ENCODE measurements at places on chromosomes 7 and 10. TPM values are rescaled to one million over a fixed set of nuclear protein-coding genes. Genes with fewer than 3 reads are reported as not detected.

DNA sequence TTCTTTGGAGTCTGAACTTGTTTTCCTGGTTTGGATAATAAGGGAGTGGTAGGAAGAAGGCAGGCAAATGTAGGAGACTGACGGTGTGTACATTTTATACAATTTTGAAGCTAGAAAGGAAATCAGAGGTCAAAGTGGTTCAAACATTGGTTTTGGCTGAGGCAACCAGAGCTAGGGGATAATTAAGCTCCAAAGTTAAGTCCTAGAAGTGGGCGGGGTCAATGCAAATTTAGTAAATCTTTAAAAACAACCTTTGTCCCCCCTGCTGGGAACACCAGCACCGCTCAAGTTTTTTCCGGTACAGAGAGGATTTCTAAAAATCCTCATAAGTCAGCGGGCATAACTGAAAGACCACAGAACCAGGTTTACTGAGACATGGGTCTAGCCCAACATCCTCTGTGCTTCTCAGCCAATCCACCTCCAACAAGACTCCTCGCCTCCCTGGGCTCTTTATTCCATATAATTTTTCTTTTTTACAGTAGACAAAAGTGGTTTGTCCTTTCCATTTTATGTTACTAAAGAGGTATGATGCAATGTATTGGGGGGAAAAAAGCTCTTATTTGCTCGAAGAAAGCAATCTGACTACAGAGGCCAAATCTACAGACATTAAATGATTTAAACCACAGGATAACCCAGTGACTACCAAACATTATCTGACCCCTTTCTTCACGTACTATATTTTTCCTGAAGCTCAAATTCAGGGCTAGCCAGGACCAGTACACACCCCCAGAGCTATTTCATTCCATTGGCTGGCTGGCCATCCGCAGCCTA lies 1.6 kb downstream of the GLUD1 start:
- peak; percentile 42 for DNase-seq

- DNase-seq: no peak
Observed at GRCh38 chr10:12512332-12513002, 163.1 kb downstream of the CAMK1D start.

DNA sequence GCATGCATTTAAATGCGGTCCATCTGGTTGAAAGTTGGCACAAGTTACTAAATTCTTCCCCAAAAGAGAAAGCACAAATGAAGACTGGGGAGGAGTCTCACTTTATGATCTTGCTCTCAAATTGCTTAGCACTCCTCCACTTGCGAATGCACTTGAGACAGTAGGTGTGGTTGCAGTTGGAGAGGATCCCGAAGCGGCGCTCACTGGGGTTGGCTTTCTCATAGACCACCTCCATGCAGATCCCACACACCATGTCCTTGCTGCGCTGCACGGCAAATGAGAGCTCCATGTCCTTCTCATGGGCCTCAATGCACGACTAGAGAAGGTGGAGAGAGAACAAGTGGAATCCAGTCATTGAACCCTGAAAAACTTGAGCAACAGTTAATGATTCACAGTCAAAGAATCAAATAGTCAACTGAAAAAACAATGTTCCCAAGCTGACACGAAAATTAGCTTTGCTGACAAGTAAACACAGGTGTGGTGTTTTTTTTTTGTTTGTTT lies 22.7 kb downstream of the MKRN1 start:
- no peak for DNase-seq

DNA sequence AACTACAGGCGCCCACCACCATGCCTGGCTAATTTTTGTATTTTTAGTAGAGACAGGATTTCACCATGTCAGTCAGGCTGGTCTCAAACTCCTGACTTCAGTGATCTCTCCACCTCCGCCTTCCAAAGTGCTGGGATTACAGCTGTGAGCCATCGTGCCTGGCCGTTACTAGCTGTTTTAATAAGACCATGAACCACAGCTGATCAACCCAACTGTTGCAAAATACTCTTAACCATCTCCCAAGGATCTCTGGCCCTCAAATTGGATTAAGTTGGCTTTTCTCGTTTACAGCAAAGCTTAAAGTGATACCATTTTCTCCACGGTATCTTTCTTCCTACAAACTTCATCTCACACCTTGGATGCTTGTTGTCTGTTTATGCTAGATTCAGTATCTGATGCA lies 18.3 kb downstream of the ZFAND2A start:
- no peak for DNase-seq

DNA sequence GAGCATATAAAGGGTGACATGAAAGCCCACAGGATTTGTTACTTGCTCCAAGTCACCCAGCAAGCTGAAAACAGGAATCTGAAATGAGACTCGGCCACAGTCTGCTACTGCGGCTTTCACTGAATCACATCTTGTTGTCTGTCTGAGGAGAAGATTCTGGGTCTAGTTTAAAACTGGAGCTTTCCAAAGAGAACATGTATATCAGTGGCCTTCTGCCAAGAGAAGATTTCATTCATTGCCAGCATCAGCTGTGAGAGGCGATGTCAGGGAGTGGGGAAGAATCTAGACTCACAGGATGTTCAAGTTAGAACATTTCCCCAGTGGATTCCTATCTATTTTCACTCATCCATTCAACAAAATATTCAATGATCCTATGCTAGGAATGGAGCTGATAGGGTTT lies 122.8 kb downstream of the GALNT17 start:
- peak; percentile 49 for DNase-seq

GRCh38 chr10:73850863-73851461 lies 23.4 kb downstream of the CAMK2G start:
- no peak for DNase-seq

- no peak for DNase-seq
Observed at GRCh38 chr7:100571829-100572116, 1.9 kb downstream of the SAP25 start.

GRCh38 chr10:119657725-119658124 lies 6.5 kb downstream of the BAG3 start:
- DNase-seq: peak; percentile 77

- DNase-seq: peak; percentile 4
Observed at GRCh38 chr10:70664702-70665195, 7.6 kb upstream of the ADAMTS14 start.

DNA sequence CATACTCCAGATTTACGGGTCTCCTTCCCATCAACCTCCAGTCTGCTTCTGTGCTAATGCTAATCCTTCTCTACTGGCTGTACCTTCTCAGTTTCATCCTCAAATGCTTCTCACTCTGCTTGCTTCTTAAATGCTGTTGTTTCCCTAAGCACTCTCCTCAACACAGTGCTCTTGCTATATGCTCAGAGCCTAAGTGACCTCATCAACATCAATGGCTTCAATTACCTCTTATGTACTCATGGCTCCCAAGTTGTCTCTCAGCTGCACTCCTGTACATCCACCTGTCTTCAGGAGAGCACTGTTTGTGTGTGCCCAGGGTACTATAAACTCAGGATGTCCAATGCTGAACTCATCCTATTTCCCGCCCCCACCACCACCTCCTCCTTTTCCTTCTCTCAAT lies 22.5 kb downstream of the ELAPOR2 start:
- DNase-seq: no peak

- no peak for DNase-seq
Observed at GRCh38 chr7:114212721-114213429, 201.7 kb upstream of the FOXP2 start.

- DNase-seq: no peak
Observed at GRCh38 chr10:30587522-30588031, 42.0 kb downstream of the LYZL2 start.

DNA sequence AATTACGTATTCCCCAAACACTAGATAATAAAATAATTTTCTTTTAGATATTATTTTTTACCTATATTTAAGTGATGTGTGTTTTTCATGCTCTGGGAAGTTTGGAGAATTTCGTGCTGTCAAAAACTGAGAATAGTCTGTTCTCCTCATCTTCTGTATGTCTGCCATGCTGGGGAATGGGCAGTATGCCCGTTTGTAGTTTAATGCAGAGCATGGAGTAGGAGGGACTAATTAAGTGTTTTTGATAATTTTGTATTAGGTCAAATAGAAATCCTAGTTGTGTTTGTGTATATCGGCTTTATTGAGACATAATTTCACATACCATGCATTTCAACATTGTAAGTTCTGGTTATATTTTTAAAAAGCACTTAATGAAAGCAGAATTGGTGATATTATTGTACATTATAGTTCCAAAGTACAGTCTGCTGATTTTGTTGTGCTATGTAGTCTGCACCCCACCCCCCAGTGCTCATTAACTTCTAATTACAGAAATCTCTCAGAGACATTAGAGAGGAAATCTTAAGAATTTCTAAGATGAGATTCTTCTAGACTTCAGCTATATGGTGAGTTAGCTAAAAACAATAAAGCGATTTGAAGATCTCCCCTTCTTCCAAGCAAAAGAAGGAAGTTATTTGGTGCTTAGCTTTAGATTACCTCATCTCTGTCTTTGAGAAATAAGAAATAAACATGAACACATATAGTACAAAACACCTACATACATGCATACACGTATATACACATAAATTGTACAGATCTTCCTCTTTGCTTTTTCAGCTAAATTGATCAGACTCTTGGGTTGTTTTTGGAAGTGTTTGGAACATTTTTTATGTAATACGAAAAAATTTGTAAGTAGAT lies 22.2 kb downstream of the ZRANB1 start:
- no peak for DNase-seq

DNA sequence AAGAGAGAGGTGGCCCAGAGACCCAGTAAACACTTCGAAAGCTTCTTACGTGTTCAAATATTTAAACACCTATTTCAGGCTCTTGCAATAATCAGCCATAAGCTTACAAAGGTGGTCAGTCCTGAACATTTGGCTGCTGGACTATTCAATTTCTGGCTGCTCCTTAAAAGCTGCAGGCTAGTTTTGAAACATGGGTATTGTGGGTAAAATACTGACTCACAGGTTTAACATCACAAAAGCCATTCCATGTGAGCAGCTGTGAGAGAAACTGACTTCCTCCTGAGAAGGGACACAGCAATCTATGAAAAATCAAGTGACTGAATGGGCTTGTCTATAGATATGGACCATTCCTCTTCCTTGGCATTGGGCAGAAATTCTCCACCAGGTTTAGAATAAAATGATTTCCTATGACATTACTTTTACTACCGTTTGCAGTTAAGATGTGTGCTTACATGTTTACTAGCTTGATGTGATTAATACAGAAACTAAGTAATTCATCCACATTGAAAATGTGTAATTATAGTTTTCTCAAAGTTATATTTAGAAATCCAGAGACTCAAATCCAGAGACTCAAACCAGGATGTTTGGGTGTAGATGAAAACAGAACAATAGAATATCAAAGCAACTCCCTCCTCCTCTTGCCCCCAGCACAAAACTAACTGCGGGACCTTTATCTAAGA lies 252.3 kb downstream of the GATA3 start:
- no peak for DNase-seq

DNA sequence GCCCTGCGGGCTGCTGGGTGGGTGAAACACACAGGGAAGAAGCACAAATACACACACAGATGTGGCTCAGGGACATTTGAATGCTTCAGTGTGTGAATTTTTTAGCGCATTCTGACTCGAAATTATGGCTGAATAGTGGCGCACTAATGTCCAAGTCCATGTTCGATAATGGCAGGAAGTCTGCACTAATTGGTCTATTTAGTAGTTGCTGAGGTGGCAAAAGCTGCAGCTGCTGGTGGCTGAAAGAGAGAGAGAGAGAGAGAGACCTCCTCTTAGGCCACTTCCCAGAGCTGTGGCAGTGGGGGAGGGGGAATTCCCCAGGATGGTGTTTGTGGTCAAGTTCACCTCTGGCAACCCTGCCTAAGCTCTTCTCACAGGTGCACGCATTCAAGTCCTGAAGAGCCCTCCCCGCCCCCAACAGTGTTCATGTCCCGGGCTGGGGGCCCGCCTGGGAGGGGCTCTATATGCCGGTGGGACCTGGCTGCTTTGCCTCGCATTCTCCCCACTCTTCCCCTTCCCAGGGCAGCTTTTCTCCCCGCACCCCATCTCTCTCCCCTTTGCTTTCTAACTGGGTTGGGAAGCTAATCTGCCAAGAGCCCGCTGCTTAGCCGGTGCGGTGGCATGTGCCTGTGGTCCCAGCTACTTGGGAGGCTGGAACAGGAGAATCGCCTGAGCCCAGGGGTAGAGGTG lies 6.0 kb upstream of the MNX1 start:
- no peak for DNase-seq

DNA sequence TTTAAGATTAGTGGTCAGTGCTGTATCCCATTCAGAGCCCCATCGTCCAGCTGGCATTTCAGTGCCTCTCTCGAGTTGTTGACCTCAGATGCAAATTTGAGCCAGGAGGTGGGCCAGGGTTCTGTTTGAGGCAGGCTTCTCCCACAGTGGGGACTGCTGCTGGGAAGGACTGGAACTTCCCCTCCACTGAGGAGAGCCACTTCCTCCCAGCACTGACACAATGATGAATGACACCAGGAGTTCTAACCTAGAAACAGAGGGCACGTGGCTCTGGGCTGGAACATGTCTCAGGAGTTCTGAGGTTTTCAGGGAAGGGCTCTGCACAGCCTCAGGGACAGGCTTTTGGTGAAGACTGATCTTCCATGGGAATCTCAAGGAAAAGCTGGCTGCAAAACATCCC lies 18.3 kb upstream of the BTBD16 start:
- DNase-seq: no peak

- DNase-seq: no peak
Observed at GRCh38 chr7:76216381-76217082, 14.8 kb downstream of the SRRM3 start.

DNA sequence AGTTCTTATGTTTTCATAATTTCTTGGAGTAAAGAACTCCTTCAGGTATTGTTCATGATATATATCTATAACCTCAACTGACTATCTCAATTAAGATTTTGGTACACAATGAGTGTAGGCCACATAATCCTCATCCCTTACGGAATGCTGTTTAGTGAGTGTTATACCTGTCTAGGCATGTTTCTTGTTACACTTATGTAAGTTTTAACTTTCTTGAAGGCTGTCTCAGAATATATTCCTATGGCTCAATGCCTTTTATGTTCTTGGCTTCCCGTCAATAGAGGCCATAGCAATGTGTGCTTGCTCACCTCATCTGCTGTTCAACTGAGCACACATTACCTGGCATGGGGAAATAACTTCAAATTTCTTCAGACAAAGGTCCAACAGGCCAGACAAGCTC lies 185.1 kb downstream of the CTTNBP2 start:
- no peak for DNase-seq

DNA sequence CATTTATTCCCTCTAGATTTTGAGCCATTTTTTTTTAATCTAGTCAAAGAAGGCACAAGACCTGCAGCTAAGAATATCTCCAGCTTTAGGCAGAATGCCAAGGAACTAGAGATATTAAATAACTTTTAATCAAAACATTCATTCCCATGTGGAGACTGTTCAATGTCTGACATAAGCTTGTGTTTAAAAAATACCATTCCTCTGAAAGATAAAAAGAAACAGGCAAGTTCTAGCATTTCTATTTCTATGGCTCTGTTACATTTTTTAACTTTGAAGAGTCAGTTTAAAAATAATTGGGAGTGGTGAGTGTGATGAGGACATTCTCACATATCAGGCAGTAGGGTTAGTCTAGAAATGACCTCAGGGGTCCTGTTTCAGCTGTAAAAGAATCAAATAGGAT lies 48.0 kb downstream of the RHOBTB1 start:
- DNase-seq: no peak

- no peak for DNase-seq
Observed at GRCh38 chr10:102963756-102964025, 45.6 kb downstream of the CNNM2 start.

SP4 gene
- total RNA-seq: 13.8 TPM

ZNF425 gene
- total RNA-seq: 3.4 TPM

LRRC18 gene
- not detected for total RNA-seq

TYW1B gene
- 0.80 TPM for total RNA-seq

CRHR2 gene
- total RNA-seq: not detected

LIPM gene
- total RNA-seq: not detected

TMEM213 gene
- total RNA-seq: not detected

SLC18A2 gene
- not detected for total RNA-seq

GNAI1 gene
- not detected for total RNA-seq
